Stomach (tissue), 19 donors: ENCODE measurements at places on chromosomes 13 and 19. TPM values are rescaled to one million over a fixed set of nuclear protein-coding genes. Genes with fewer than 3 reads are reported as not detected.

DNA sequence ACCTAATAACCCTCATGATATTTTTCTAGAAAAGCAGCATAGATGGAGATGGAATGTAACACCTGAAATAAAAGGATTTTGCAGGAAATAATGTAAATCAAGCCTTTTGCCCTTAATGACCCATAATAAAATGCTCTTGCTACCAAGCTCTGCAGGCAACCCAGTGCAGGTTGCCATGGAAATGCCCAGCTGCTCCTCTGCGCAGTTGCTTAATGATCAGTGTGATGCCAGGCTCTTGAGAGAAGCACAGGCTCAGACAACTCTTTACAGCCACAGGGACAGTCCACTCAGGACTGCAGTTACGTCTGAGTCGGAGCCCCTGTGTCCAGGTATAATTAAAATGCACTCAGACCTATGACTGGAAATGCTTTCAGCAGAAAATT lies 165.5 kb downstream of the LACC1 start:
- DNase-seq: peak; percentile 40

Gene ZNF420
- 2.1 TPM for polyA plus RNA-seq

DNA sequence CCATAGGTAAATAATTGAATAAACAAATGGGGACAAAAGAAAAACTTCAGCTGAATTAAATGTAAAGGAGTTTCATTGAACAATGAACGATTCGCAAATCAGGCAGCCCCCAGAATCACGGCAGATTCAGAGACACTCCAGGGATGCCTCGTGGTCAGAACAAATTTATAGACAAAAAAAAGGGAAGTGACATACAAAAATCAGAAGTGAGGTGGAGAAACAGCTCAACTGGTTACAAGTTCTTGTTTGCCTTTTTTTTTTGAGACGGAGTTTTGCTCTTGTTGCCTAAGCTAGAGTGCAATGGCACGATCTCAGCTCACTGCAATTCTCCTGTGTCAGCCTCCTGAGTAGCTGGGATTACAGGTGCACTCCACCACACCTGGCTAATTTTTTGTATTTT lies 5.7 kb downstream of the ZNF566 start:
- no peak for DNase-seq

GRCh38 chr19:51742789-51743188 lies 8.9 kb downstream of the FPR1 start:
- DNase-seq: no peak

Gene PRR36
- polyA plus RNA-seq: 0.45 TPM

DNA sequence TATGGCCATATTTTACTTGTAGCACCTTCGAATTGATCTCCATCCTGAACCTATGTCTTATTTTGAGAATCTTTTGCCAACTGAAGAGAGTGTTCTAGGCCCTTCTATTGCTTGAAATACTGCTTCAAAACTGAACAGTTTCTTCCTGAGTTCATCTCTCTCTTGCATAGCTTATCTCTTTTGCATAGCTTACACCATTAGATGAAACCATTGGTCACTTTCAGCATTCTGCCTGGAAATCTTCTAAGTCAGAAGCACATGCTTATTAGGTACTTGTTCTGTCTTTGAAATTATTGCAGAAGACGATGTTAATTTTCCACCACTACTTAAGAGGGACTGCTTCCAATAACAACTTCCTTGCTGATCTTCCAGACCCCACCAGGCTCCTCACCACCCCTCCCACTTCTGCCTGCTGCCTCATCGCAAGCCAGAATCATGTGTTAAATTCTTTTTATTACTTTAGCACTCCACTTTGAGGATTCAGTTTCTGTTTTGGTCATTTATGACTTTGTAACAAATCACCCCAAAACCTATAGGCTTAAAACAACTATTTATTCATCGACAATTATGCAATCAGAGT lies 122.4 kb upstream of the MAB21L1 start:
- DNase-seq: no peak

GRCh38 chr13:95571941-95572340 lies 19.4 kb downstream of the CLDN10 start:
- no peak for DNase-seq

DNA sequence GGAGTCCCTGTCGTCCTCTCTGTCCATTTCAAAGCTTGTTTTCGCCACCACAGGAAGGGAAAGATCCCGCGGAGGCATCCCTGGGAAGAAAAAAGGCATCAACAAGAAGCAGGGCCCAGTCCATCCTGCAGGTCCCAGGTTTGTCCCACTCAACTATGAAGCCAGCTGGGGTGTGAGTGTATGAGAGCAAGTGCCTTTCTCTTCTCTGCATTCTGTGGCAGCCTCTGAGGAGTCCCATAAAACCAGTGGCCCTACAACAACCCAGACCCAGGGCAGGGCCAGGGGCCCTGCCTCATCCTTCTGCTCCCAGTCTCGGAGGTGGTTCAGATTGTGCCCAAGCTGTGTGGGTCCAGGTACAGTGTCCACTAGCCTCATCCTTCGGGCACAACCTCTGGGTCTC lies 18.9 kb downstream of the PEG3 start:
- DNase-seq: no peak

- no peak for DNase-seq
Measured at GRCh38 chr13:22060187-22060586, 389.3 kb downstream of the FGF9 start.

Gene WIZ
- polyA plus RNA-seq: 14.2 TPM

DNA sequence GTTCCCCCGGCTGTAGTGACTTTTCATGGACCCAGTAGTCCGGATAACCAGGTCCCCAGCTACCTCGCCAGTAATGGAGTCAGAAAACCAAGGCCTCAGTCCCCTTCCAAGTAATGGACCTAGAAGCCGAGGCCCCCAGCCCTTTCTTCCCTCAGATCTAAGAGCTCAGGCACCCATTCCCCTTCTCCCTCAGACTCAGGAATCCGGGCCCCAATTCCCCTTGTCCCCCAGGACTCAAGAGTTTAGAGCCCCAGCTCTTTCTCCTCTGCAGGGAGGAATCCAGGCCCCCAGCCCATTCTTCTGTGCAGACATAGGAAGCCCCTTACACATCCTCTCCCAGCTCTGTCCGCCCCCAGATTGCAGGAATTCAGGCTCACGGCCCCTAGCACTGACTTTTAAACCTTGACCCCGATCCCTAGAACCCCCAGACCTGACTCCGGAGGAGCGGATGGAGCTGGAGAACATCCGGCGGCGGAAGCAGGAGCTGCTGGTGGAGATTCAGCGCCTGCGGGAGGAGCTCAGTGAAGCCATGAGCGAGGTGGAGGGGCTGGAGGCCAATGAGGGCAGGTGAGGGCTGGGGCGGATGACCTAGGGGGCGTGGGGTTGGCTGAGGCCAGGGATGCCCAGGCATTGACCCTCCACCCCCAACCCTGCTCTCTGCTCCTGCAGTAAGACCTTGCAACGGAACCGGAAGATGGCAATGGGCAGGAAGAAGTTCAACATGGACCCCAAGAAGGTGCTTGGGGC lies 938 bp downstream of the CYTH2 start:
- DNase-seq: no peak

- peak; percentile 65 for DNase-seq
Measured at GRCh38 chr13:44197791-44198770, 175.5 kb upstream of the SERP2 start.

DNA sequence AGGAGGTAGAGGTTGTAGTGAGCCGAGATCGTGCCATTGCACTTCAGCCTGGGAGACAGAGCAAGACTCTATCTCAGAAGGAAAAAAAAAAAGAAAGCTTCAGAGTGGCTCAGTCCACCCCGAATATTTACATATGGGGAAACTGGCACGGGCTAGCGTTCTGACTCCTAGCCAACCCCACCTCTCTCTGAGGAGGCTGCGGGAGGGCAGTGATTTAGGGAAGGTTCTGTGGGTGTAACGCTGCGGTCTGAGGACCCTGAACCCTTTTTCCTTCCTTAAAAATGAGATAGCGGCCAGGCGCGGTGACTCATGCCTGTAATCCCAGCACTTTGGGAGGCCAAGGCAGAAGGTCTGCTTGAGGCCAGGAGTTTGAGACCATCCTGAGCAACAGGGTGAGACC lies 5.0 kb downstream of the LRRC25 start:
- DNase-seq: peak; percentile 86

Gene SULT2A1
- polyA plus RNA-seq: 0.48 TPM

- no peak for DNase-seq
Measured at GRCh38 chr13:77874406-77874805, 44.2 kb downstream of the EDNRB start.
